ENCODE measurements at places on chromosomes 6 and 20.

GRCh38 chr6:82246802-82247504 is 591 bp downstream of the IBTK start:
- DNase-seq = peak; percentile 66

- DNase-seq = no peak
Observed at GRCh38 chr6:87837444-87837843, 135.4 kb upstream of the AKIRIN2 start.

GRCh38 chr20:25494506-25495188 is 87.2 kb downstream of the GINS1 start:
- no peak for DNase-seq

- DNase-seq = no peak
Observed at GRCh38 chr6:11785774-11786579, 7.4 kb upstream of the ADTRP start.

DNA sequence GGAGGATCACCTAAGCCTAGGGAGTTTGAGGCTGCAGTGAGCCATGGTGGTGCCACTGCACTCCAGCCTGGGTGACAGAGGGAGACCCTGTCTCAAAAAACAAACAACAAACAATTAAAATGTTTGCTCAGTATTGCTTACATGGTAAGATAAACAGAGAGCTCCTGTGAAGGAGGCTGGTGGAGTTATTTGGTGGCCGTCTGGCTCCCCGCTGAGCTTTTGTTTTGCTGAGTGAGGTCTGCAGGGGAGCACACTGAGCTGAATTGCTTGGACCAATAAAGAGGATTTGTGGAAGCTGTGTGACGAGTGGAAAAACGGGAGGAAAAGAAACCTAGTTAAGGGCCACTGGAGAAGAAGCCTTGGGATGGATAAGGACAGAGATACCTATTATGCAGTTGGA is 41.1 kb upstream of the BMP6 start:
- no peak for DNase-seq

- no peak for DNase-seq
Observed at GRCh38 chr6:128131566-128131965, 230.7 kb upstream of the THEMIS start.

- no peak for DNase-seq
Observed at GRCh38 chr20:49540232-49540620, 27.7 kb downstream of the PTGIS start.

GRCh38 chr6:92847988-92848387 is 571.4 kb downstream of the EPHA7 start:
- DNase-seq = peak; percentile 57

- no peak for DNase-seq
Observed at GRCh38 chr20:10185741-10186558, 32.7 kb upstream of the SNAP25 start.

GRCh38 chr6:118787724-118788423 is 106.1 kb upstream of the ASF1A start:
- no peak for DNase-seq

All from NCI-H82 (cell line).